NCI-H187 treated with DMSO at 0.1 percent for 48 hours (cell line): ENCODE measurements at places on chromosomes 7 and 10.

GRCh38 chr7:154183482-154183881 is 131.3 kb downstream of the DPP6 start:
- no peak for DNase-seq

DNA sequence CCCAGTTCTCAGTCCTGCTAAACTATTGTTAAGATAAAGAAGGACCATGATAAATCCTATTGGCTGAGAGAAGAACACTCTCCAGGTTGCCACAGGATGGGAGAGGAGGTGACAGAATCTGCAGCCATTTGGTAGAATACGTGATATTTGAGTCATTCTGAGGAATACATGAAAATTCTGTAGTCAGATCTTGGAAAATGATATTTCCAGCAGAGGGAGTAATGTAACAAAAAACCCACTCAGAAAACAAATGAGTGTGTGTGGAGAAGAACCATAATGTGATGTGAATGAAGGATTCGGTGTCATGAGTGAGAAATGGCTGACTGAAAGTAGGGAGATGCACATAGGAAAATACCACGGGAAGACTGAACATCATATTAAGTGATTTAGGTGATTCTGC is 128.5 kb upstream of the PFKP start:
- no peak for DNase-seq

GRCh38 chr10:78436222-78436573 is 402.5 kb downstream of the RPS24 start:
- DNase-seq: no peak

DNA sequence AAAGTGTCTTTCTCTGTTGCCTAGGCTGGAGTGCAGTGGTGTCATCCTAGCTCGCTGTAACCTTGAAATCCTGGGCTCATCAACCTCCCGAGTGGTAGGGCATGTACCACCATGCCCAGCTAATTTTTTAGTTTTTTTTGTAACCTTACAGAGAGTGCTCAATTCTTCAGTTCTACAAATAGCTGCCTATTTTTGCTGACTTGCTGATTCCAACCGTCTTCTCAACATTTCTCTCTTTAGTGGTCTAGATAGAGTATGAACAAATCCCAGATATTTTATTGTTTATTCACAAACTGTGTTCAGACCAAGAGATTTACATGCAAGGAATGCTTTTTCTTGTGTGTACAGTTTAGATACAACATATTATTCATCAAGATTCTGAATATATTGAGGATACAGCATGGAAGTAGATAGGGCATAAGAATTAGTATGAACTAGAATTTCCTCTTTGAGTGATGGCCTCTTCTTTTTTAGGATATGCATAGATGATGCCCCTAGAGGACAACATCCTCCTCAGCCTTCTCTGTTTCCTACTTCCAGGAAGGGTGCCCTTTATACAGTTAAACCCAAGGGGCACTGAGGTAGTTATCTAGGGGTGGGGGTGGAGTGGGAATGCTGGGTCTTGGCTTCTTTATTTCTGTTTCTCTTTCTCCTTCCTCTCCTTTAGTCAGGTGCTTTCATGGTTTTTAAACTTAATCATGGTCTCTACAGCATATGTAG is 26.0 kb downstream of the PRPF18 start:
- DNase-seq: no peak

DNA sequence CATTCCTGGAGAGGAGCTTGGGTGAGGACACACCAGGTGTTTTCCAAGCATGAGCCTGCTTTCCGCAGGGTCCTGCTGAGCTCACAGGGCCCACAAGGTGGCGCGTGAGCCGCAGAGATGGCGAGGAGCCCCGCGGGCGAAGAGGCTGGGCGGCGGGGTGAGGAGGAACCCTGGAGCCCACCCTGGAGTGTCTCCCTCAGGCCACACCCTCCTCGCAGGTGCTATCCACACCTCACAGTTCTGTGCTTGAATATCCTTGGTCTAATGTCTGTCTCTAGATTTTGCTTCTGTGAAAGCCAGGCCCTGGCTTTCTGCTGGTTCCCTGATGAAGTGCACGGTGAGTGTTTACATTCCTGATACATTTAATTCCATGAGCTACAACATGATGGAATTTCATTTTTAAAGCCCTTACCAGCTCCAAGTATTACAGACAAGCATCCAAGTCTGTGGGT is 433.6 kb downstream of the ACTR3B start:
- no peak for DNase-seq

DNA sequence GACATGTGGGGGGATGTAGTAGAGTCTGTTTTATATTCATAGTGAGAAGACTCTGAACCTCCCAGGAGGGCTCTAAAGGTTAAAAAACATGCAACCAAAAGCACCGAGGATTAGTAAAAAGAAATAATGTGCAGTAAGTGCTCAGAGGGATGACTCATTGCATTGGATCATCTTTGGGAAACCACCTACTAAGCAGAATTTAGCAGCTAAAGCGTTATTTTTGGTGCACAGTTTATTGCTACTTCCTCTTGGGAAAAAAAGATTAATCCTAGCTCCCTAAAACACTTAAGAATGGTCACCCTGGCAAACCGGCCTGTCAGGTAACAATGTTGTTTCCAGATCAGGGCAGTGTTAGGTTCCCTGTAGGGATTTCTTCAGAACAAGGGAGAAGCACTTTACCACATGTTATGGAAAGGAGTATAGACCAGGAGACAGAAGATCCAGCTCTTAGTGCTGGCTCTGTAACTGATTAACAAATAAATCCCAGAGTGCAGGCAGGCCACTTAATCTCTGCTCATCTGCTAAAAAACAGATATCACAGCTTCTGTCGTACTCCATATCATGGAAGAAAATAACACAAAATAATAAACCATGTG is 44.8 kb upstream of the FAM133B start:
- DNase-seq: no peak

DNA sequence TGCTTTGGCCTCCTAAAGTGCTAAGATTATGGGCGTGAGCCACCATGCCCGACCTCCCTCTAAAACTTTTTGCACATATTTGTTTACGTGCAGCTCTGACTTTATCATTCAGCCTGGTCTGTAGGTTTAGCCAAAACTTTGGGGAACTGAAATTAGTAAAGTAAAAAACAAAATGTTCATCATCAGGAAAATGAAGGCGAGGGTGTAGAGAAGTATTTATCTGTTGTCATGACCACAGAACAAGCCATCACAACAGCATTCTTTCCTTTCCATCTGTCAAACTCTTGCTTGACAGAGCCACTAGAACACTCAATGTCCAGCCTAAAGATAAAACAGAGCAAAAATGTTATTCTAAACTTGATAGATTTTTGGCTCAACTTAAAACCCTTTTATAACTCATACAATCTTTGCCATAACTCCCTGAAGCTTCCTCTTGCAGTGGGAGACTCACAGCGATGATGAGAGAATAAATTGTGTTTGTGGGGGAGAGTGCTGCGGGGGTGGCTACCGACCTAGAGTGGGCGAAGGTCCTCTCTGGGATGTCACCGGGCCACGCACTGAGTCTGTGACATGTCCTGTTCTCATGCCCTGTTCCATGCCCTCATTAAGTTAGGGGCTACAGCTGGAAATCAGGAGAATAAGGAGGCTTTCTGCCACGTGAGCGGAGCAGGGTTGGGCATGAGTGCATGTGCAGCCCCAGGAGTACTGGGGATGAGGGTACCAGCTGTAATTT is 58.6 kb upstream of the MKRN1 start:
- no peak for DNase-seq

GRCh38 chr10:115980470-115980869 is 292.5 kb downstream of the GFRA1 start:
- no peak for DNase-seq

DNA sequence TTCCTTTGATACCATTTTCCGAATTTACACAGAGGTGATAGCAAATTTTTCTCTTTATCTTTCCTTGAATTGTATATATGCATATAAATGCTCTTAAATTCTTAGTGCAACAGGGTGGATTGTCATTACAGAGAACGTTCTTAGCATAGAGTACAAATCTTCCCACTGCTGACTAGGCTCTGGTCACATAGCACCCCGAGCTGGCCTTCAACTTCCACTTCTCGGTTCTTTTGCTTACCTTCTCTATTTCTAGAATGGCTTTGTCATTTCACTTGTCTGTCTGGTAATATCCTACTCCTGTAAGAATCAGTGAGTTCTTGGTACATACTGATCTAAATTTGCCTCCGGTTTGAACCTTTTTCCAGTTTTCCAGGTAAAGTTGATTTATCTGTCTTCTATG is 13.4 kb downstream of the ADIRF start:
- DNase-seq: no peak

GRCh38 chr7:146862415-146862814 is 745.8 kb downstream of the CNTNAP2 start:
- DNase-seq: no peak

- DNase-seq: no peak
These were observed 256.2 kb downstream of the LHFPL3 start for GRCh38 chr7:104584620-104585019.

DNA sequence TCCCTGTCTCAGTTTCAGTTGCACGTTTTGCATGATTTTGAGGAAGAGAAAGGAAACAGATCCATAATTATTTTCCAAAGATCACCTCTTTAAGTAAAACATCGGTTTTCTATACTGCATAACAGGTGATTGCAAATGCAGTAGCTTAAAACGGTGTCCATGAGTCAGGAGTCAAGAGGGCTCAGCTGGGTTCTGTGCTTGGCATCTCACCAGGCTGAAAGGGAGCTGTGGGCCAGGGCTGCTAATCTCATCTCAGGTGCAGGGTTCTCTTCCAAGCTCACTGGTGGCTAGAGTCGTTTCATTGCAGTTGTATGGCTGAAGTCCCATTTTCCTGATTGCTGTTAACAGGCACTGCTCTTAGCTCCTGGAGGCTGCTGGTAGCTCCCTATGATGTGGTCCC is 57.0 kb upstream of the PRKCQ start:
- DNase-seq: no peak

DNA sequence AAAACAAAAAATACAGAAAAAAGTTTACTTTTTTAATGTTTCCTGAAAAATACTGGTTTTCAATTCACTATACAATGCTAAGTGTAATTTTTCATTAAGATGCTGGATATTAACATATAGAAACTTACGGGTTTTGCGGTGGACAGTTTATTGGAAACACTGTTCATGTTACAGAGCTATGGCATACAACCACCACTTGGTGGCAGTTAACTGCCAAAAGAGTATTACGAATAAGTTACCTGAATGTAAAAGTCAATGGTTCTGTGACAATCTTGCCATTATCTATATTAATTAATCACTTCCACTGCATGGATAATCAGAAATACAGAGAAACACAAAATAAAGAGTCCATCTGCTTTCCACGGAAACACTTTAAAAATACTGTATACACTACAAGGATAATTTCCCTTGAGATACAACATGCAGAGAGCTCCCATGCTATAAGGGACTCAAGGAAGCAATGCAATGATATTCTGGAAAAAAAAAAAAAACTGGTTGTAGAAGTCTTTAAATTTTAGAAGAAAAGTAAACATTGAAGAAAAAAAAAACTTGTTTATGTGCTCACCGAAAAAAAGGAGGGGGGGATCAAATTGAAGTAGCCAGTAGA is 97.0 kb downstream of the TPK1 start:
- no peak for DNase-seq

- DNase-seq: no peak
These were observed 29.3 kb downstream of the PRSS2 start for GRCh38 chr7:142800088-142800487.

DNA sequence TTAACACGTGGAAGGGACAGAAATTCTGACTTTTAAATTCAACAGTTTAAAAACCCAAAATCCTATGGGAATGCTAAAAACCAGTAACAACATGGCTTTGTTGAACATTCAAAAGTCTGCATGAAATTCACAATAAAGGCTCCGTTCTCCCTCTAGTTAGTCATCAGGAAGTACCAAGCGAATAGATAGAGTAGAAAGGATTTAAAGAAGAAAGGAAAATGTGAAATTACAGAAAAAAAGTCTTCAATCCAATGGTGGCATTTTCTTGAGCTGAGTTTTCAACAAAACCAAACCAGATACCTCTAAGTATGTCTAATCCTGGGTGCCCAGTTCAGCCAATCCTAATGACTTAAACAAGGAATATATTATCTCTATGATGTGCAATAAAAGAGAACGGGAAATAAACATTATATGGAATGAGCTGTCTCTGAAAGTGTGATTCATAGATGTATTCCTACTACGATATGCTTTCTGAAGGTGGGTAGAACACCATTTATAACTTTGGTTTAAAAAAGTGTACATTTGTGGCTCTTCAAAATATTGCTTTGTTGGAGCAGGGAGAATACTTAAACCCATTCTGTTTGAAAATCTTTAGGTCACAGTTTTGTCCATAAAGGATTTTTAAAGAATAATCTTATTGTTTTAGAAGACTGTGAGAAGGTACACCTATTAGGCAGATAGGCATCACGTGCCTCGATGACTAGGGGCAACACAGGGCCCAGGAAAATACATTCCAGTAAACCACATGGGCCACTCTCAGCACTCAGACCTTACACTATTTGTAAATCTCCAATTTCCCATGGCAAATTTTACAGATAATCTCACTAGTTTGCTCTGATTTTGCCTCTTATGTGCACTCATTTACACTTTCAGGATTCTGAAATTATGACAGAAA is 87.7 kb downstream of the CUBN start:
- no peak for DNase-seq

GRCh38 chr10:94274142-94274787 is 88.5 kb downstream of the NOC3L start:
- DNase-seq: no peak

DNA sequence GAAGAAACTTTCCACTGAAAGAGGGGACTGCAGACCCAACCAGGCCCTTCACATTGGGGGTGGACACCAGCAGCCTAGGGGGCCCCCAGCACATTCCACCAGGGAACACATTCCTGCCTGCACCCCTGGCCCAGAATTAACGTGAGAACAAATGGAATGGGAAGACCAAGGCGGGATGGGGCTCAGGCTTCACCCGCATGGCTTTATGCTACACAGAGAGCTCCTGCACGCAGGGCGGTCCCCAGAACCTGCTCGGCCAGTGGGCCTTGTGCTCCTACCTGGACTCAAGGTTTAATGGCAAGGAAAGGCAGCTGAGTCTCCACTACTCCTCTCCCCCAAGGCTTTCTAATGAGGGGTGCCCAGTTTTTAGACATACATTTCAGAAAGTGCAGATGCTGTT is 146.3 kb upstream of the GPR26 start:
- DNase-seq: no peak

- no peak for DNase-seq
These were observed 830.2 kb upstream of the SORCS1 start for GRCh38 chr10:107994621-107995270.

GRCh38 chr7:105178928-105179541 is 165.0 kb downstream of the KMT2E start:
- no peak for DNase-seq

DNA sequence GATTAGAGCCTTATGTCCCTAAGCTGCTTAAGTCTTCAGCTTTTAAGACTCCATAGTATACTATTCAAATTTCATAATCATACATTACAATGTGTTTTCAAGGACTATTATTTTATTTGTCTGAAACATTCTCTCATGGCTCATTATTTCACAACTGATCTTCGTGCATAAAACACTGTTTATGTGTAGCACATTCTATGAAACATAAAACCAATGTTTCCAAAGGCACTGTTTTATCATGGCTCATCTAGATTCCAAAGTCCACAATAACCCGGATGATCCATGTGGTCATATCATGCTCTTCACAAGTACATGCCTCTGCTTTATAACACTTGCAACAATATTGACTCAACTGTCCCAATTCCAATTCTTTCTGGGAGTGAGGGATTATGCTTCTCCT is 806.1 kb downstream of the TNS3 start:
- no peak for DNase-seq

- no peak for DNase-seq
These were observed 35.9 kb downstream of the APBB1IP start for GRCh38 chr10:26474026-26474425.
